T-helper 17 cell (primary cell): ENCODE measurements at places on chromosomes 16 and 17. TPM values are rescaled to one million over a fixed set of nuclear protein-coding genes. Genes with fewer than 3 reads are reported as not detected.

Gene ORC6
- total RNA-seq = 4.4 TPM

GRCh38 chr16:49050607-49051006 lies 231.0 kb downstream of the CBLN1 start:
- no peaks in the 10 kb centered on the region for H3K27me3 ChIP-seq
- no peak overlapping the region for H3K27ac ChIP-seq
- DNase-seq = no peak
- H3K4me3 ChIP-seq = no peak overlapping the region
- no peaks in the 10 kb centered on the region for H3K36me3 ChIP-seq

Gene OMG
- total RNA-seq = 0.65 TPM

GRCh38 chr17:63426917-63427308 lies 19.2 kb downstream of the CYB561 start:
- H3K27ac ChIP-seq = no peak overlapping the region
- H3K4me1 ChIP-seq = peaks cover 34% of the 10 kb centered on the region
- no peaks in the 10 kb centered on the region for H3K36me3 ChIP-seq
- peak overlapping the region; percentile 57 for H3K4me3 ChIP-seq
- DNase-seq = no peak
- no peaks in the 10 kb centered on the region for H3K27me3 ChIP-seq

GRCh38 chr17:78759203-78759968 lies 22.7 kb downstream of the CYTH1 start:
- H3K4me1 ChIP-seq = peaks cover 52% of the 10 kb centered on the region
- peak overlapping the region; percentile 89 for H3K4me3 ChIP-seq
- H3K27me3 ChIP-seq = no peaks in the 10 kb centered on the region
- H3K36me3 ChIP-seq = peaks cover 4% of the 10 kb centered on the region

DNA sequence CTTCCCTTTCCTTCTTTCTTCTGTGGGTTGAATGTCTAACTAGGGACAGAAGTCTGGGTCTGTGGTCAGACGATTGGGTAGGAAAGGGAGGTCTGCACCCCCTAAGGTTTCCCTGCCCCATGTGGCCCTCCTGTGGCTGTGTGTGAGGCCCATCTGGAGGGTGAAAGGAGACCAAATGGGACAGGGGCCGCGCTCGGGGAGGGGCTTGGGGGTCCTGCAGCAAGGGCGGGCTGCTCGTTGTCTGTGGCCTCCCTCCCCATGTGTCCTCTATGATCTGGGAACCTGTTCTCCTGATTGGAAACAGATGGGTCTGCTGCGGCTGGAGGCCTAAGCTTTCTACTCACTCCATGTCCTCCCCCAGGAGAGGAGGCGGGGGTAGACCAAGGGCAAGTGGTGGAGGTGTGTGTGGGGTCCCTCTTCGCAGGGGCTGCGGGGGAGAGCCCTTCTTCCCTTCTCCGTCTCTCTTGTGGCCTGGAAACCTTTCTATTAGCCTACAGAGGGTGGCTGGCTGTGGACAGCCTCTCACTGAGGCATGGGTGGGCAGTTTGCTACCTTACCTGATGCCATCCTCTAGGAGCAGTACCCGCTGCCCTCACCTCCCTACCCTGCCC lies 18.6 kb downstream of the IGFBP4 start:
- peaks cover 8% of the 10 kb centered on the region for H3K4me1 ChIP-seq
- no peak for DNase-seq
- no peaks in the 10 kb centered on the region for H3K27me3 ChIP-seq
- no peaks in the 10 kb centered on the region for H3K36me3 ChIP-seq

Gene ADAM11
- total RNA-seq = 0.08 TPM
